Activated T-helper 1 cell treated with anti-CD3 and anti-CD28 coated beads, Interleukin-12 subunit alpha, Interleukin-12 subunit beta, Interleukin-2, Interleukin-4 antibody, amounts not matched to agents 30 ng/mL and 10 ng/mL and 1 ng/mL, durations not matched to agents 14 hours and 24 hours and 36 hours (primary cell): ENCODE measurements at places on chromosomes 11 and 22. TPM values are rescaled to one million over a fixed set of nuclear protein-coding genes. Genes with fewer than 3 reads are reported as not detected.

DNA sequence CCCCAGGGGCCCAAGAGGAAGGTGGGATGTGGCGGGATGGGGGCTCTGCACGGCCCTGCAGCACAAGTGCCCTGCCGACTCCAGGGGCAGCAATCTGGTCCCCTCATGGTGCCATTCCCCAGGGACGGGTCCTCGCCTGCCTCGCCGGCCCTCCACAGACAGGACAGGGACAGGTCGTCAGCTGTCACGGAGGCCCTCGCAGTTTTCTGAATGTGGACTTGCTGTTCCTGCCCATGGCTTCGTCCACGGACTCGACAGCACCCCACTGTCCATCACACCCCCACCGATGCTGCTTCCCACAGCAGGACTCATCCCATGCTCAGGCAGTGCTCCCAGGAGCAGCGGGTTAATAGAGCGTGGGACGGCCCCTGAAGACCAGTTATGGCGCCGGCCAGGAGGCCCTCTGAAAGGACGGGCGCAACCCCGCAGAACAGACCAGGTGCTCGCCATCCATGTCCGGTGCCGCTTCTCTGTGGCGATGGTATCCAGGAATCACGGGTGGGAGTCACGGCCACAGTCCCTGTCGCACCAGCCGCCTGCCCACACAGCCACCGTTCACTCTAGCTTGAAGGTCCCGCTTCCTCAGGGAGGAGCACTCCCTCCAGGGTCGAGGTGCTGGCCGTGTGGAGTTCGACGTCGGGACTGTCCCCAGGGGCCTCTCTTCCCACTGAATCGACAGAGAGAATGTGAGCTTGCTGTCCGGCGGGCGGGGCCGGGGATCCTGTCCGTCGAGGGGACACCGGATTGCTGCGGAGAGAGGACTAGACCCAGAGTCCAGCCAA is 18.5 kb upstream of the MUC2 start:
- no peaks in the 10 kb centered on the region for H3K36me3 ChIP-seq
- H3K4me3 ChIP-seq, result no peak overlapping the region
- DNase-seq, result no peak
- H3K27me3 ChIP-seq, result no peaks in the 10 kb centered on the region

DNA sequence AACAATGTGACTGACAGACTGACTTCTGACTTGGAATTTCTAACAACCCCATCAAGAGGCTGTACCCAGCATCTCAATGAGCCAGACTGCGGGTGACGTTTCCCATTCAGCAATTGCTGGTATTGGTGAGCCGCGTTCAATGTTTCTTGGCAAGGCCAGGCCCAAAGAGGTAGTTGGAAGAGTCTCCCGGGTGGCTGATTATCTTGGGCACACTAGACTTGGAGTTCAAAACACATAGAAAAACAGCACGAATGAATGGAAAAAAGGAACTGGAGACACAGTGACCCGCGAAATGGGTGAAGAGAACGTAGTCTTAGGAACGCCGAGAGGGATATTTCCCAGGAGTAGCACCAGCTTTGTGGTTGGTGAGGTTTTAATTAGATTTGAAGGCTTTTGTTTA is 115.7 kb downstream of the RPS6KA4 start:
- no peak for DNase-seq
- H3K27me3 ChIP-seq, result peaks cover 12% of the 10 kb centered on the region
- H3K4me1 ChIP-seq, result no peaks in the 10 kb centered on the region
- no peak overlapping the region for H3K27ac ChIP-seq
- H3K4me3 ChIP-seq, result no peak overlapping the region
- no peaks in the 10 kb centered on the region for H3K36me3 ChIP-seq

DNA sequence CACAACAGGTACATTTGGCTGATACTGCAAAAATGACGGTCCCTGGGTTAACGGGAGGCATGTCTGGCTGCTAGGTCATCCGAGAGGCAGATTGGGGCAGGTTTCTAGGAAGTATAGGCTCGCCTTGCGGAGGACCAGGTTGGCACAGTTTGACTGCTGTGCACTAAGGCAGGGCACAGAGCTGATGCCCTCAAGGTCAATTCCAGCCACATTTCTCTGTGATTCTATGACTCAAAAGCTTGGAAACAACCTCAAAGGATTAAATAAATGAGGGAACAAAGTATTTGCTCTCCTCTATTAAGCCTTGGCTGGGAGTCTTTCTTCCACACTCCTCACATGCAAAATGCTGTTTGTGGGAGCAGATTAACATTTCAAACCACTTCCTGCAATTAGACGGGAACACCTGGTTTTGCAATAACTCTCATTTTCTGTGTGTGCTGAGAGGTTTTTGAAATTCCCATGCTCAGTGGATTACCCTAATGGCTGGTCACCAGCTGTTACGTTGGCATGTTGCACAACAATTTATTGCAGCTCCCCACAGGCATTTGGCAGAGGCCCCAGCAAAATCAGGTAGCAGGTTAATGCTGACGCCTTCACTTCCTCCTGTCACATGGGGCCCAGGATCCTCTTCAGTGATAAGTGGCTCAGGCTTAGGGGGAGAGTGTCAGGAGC is 61.0 kb upstream of the PLET1 start:
- H3K36me3 ChIP-seq, result no peaks in the 10 kb centered on the region
- peaks cover 5% of the 10 kb centered on the region for H3K4me1 ChIP-seq

GRCh38 chr11:116563028-116563711 is 209.6 kb downstream of the BUD13 start:
- no peak overlapping the region for H3K27ac ChIP-seq
- H3K27me3 ChIP-seq, result no peaks in the 10 kb centered on the region
- no peak overlapping the region for H3K4me3 ChIP-seq
- H3K4me1 ChIP-seq, result no peaks in the 10 kb centered on the region

ARHGAP8 gene
- 0.61 and 1.4 TPM in 2 replicates for total RNA-seq

GRCh38 chr11:65425105-65425970 is 2.7 kb downstream of the NEAT1 start:
- H3K4me1 ChIP-seq, result peaks cover 70% of the 10 kb centered on the region
- H3K4me3 ChIP-seq, result peak overlapping the region; percentile 99
- H3K27ac ChIP-seq, result peak overlapping the region; percentile 99

DNA sequence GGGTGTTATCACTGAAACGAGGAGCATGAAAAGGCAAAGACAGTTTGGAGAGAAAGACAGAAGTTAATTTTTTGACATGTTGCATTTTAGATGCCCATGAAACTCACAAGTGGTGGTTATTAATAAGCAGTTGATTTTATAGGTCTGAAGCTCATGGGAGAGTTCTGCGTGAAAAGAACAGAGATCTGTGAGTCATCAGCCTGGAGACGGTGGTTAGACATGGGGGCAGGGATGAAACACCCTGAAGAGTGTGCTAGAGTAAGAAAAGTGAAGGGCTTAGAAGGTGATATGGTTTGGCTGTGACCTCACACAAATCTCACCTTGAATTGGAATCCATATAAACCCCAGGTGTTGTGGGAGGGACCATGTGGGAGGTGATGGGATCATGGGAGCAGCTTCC is 289.1 kb upstream of the ISX start:
- H3K27ac ChIP-seq, result no peak overlapping the region
- H3K4me3 ChIP-seq, result no peak overlapping the region
- H3K27me3 ChIP-seq, result no peaks in the 10 kb centered on the region
- no peaks in the 10 kb centered on the region for H3K4me1 ChIP-seq
- H3K36me3 ChIP-seq, result no peaks in the 10 kb centered on the region
- no peak for DNase-seq

HSD17B12 gene
- total RNA-seq, result 72.3 and 77.8 TPM in 2 replicates
